ENCODE measurements at places on chromosomes 13 and 19.

DNA sequence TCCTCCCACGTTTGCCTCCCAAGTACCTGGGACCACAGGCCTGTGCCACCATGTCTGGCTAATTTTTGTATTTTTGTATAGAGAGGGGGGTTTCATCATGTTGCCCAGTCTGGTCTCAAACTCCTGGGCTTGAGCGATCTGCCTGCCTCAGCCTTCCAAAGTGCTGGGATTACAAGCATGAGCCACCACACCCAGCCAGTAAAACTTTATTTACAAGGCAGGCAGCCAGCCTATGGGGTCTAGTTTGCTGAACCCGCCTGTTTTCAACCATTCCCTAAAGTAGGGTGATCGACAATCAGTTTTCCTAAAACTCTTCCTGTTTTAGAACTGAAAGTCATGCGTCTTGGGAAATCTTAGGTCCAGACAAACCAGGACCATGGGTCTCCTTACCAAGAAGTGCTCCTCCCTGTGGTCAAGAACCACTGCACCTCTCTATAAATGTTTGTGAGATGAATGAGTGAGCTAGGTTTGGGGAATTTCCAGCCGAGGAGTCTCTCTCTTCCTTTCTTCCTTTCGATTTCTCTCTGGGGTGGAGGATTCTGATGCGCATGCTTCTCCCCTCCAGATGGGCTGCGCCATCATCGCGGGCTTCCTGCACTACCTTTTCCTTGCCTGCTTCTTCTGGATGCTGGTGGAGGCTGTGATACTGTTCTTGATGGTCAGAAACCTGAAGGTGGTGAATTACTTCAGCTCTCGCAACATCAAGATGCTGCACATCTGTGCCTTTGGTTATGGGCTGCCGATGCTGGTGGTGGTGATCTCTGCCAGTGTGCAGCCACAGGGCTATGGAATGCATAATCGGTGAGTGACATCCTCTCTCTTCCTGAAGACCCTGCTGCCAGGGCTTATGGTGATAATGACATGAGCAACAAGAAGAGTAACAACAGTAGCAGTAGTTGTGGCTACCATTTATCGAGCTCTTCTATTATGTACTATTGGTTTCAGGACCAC lies 38.7 kb downstream of the ADGRE1 start:
- DNase-seq: no peak

DNA sequence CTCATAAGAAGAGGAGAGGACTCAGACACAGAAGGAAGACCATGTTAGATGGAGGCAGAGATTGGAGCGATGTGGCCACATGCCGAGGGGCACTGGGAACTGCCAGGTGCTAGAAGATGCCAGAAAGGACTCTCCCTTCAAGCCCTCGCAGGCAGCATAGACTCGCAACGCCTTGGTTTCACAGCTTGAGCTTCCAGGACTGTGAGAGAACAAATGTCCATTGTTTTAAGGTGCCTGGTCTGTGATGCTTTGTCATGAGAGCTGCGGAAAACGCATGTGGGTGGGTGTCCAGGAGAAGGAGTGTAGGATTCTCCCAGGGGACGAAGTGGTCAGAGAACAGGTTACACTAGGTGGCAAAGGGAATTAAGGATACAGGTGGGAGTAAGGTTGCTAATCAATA lies 125.9 kb upstream of the USP29 start:
- DNase-seq: no peak

DNA sequence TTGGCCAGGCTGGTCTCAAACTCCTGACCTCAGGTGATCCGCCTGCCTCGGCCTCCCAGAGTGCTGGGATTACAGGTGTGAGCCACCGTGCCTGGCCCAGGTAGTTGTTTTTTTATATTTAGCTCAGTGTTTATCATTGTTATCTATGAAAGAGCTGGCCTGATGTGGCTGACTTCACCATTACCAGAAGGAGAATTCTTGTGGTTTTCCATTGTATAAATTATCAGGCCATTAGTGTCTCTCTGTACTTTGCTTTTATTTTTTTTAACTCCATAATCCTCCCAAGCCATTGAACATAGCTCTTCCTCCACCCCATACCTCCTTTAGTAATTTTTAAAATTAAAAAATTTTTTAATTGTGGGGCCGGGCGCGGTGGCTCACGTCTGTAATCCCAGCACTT lies 24.2 kb downstream of the CERS4 start:
- no peak for DNase-seq

GRCh38 chr13:105341758-105342157 lies 1193.7 kb downstream of the EFNB2 start:
- DNase-seq: no peak

- DNase-seq: no peak
Measured at GRCh38 chr13:36133950-36134626, 2.9 kb upstream of the DCLK1 start.

- DNase-seq: peak; percentile 20
Measured at GRCh38 chr19:53466726-53467484, 628 bp upstream of the ZNF813 start.

DNA sequence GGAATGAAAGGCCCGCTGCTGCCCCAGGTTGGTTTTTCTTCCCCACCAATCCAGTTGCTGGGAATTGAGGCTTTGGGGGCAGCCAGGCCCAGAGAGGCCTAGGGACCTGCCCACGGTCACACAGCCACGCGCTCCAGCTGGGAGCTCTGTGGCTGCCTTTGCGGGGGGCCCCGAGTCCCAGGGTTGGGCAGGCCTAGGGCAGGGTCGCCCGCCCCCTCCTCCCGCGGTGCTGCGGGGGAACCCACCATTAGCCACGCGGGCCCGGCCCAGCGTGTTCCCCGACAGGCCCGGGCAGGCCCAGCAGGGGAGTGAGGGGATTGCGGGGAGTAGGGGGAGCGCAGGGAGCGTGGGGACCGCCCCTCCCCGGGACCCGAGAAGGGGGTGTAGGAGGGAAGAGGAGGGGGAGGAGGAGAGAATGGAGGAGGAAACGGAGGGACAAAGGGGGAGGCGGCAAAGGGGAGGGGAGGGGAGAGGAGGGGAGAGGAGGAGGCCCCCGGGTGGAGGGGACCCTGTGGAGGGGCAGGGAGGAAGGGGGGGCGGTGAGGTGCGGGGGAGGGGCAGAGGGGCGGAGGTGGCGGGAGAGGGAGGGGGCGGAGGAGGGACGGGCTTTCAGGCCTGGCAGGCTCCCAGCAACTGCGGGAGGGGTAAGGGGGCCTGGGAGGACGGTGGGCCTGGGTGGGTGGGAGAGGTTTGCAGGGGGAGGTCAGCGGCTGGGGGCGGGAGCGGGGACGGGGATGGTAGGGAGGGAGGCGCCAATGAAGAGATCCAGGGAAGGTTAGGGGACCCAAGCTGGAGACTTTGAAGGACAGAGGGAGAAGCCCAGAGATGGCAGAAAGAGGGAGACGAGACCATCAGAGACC lies 12.9 kb upstream of the TLE2 start:
- no peak for DNase-seq

DNA sequence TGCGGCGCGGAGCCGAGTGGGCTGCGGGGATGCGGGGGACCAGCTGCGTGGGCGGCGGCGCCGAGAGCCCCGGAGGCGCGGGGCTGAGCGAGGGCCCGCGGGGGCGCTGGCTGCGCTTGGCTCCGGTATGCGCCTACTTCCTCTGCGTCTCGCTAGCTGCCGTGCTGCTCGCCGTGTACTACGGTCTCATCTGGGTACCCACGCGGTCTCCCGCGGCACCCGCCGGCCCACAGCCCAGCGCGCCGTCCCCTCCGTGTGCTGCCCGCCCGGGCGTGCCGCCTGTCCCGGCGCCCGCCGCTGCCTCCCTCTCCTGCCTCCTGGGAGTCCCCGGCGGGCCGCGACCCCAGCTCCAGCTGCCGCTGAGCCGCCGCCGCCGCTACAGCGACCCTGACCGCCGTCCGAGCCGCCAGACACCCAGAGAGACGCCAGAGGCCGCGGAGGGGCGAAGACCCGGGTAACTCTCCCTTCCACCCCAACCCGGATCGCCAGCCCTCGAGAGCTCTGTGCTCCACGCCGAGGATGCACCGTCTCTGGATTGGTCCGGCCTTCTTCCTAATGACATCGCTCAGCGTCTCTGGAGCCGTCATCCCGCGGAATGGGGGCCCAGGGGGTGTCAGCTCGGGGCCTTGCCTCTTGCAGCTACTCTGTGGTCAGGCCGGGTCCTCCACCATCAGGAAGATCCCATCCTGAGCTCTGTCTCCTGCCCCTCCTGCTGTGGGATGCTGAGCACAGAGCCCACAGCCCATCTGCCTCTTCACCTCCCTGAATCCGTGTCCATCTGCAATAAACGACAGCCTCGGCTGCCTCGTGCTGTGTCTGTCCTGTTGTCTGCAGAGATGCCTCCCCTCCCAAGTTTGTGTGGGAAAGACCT lies 441 bp downstream of the INAFM1 start:
- DNase-seq: peak; percentile 33

GRCh38 chr19:13102666-13103580 lies at the start of gene LYL1:
TSS of gene LYL1 (minus strand) at chr19:13102858. CDS start at chr19:13101171, 1,687 bp downstream.
- no peak for DNase-seq

DNA sequence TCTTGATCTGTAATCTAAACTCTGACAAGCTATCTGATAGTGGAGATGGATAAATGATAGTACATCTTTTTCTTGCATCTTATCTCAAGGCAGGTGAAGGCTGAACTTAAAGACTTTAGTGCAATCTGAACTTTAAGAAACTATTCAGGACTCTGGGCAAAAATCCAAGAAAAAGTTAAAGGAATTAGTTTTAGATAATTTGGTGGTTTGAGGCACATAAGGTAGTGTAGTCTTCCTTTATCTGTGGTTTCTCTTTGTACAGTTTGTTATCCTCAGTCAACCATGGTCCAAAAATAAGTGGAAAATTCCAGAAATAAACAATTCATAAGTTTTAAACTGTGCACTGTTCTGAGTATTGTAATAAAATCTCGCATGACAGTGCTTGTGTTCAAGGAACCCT lies 172.9 kb downstream of the UGGT2 start:
- DNase-seq: no peak

DNA sequence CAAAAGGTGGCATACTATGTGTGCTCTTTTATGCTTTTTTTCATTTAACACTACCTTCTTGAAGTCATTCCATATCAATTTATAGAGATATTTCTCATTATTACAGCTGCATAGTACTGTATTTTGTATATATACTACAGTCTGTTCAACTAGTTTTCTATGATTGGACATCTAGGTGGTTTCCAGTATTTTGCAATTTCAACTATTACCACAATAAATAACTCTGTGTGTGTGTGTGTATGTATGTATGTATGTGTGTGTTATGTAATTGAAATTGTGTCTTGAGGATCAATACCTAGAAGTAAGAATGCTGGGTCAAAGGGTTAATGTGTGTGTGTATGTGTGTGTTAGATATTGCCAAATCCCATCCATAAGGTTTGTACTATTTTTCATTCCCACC lies 7.0 kb downstream of the LPAR6 start:
- DNase-seq: no peak

- no peak for DNase-seq
Measured at GRCh38 chr13:112626124-112626523, 38.2 kb upstream of the TUBGCP3 start.

DNA sequence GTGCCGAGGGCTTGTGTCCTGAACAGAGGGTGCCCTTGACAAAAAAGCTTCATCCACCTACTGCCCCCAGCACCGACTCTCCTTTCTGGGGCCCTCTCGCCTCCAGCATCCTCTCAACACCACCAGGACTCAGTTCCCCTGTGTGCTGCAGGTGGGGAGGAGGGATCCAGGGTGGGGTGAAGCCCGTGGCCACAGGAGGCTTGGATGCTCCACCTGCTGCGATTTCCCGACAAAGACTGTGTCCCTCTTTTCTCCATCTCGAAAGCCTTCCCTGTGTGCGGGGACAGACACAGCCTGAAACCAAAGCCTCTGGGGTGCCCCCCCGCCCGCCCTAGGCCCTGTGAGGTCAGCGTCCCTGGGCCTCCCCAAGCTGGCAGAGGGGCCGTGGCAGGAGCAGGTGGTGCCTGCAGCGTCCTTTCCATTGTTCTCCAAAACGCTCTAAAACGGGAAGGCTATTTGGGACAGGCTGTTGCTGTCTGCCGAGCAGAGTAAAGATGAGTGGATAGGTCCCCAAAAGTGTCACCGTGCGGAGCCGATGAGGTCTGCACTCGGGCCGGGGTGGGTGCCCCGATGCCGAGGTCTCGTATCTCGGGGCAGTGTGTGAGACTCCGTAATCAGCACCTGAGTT lies 185.7 kb downstream of the PTPRS start:
- DNase-seq: no peak

DNA sequence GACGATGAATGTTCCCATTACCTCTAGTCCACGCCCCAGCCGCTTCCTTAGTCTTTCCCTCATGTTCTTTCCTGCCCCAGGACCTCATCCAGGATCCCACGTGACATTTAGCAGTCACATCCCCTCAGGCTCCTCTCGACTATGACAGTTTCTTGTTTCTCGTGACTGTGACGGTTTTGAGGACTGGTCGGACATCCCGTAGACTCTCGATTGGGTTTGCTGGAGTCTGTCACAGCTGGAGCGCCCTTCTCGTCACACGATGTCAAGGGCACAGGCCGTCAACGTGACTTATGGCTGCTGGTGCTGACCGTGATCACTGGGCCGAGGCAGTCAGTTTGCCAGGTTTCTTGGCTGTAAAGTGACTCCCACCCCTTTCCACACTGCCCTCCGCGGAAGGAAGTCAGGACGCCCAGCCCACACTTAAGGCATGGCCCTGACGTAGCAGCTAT lies 22.8 kb downstream of the ELAVL1 start:
- no peak for DNase-seq

- peak; percentile 57 for DNase-seq
Measured at GRCh38 chr13:23020246-23020843, 160.4 kb upstream of the SGCG start.

Data from WERI-Rb-1 (cell line).